ENCODE measurements at places on chromosomes 5 and 9.

DNA sequence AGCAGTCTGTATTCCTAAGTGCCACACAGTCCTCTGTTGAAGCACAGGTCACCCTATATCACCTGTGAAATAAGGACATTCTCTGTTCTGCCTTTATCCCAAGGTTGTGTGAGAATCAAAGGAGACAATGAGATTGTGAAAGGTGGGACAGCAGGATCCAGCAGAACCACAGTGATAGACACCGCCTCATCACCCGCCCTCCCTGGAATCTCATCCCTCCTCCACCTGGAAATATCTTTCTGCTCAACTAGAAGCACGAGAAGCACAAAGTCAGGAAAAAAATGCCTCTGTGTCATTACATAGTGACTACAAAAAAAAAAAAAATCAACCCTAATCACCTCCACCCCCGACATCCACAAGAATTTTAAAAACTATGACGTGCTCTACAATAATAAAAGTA, 32.3 kb downstream of the KLHL3 start:
- DNase-seq, result no peak

- DNase-seq, result no peak
Measured at GRCh38 chr5:100913298-100913697, 10.2 kb upstream of the ST8SIA4 start.

DNA sequence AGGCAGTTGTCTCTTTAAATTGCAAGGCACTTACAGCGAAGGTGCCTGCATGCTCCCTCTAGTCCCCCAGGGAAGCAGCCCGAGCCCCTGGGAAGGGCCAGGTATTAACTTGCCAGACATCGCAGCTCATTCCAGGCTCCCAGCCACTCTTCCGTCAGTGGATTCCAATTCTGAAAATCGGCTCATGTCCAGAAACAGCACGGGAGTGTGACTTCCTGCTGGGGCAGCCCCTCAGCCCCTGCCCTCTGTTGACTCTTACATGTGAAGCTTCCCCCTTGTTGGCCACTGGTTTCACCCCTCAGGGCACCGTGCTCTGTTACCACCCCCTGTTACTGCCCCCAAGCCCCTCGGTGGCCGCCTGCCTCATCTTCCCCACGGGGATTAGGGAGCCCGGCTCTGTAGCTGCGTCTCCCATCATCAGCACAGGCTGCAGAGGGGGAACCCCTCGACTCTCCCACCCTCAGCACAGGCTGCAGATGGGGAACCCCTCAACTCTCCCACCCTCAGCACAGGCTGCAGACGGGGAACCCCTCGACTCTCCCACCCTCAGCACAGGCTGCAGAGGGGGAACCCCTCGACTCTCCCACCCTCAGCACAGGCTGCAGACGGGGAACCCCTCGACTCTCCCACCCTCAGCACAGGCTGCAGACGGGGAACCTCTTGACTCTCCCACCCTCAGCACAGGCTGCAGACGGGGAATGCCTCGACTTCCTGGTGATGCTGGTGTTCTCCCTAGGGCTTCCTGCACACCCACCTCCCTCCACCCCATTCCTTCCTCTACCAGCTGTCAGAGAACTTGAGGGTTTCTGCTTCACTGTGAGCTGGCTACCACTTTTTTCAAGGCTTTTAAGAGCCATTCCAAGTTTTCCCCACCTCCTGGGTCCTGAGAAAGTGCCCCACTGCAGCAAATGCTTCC, 11.1 kb upstream of the CACNA1B start:
- DNase-seq, result no peak

DNA sequence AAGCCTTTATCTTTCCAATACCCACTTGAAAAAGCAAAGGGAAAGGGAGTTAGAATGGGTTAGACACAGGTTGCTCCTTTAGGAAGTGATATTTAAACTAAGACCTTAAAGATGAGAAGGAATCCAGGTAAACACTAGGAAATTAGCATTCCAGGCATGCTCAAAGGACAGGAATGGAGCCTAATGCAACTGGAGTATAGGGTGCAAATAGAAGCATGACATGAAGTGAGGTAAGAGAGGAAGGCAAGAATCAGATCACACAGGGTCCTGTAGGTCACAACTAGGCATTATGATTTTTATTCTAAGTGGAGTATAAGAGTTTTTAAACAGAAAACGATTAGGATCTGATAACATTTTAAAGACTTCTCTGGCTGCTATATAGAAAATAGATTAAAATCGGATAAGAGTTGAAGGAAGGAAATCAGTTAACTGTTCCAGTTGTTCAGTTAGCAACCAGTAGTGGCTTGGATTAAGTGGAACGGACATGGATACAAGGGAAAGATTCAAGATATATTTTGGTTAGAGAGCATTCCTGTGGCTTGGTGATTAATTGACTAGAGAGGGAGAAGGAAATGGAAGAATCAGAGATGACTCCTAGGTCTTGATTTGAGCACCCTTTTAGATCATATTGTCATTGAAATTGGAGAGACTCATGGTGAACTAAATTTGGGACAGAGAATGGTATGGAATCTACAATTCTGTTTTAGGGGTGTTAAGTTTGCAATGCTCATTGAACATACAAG, 95.9 kb downstream of the FBXO4 start:
- no peak for DNase-seq

GRCh38 chr5:170857066-170857465, 4.8 kb upstream of the RANBP17 start:
- DNase-seq, result no peak

DNA sequence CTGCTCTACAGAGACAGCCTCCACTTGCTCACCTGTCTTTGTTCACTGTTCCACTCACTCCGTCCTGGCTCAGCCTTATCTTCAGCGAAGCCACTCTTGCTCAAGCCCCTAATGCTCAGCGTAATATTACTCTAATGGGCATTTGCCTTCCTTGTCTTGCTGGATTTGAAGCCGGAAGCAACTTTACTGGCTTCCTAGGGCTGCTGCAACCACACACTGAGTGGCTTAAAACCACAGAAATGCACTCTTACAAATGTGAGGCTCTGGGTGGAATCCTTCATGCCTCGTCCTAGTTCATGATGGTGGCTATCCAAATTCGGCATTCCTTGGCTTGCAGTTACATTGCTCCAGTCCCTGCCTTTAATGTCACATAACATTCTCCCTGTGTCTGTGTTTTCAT, 85.5 kb upstream of the MARCHF11 start:
- no peak for DNase-seq

GRCh38 chr5:154647114-154647760, 107.9 kb upstream of the LARP1 start:
- DNase-seq, result no peak

DNA sequence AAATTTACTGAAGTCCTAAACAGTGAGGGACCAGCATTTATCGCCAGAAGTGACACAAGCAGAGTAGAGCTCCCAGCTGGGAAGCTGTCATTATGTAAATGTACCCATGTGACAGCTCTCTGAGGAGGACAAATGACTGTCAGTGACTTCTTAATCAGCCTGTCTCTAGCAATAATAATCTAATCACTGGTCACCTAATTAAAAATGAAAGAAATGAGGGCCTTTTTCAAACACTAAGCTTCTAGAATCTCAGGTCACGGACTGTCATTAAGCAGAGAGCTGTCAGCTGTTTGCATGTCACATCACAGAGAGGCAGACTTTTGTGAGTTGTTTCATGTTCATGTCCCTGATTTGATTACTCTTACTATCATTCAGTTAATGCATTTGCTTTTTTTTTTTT, 77.9 kb upstream of the FBXL17 start:
- DNase-seq, result no peak

- DNase-seq, result no peak
Measured at GRCh38 chr9:4238522-4238921, 61.3 kb downstream of the GLIS3 start.

- no peak for DNase-seq
Measured at GRCh38 chr5:107376546-107377276, 294.0 kb downstream of the EFNA5 start.

- DNase-seq, result peak; percentile 99
Measured at GRCh38 chr5:83354958-83355357, 116.6 kb upstream of the VCAN start.

DNA sequence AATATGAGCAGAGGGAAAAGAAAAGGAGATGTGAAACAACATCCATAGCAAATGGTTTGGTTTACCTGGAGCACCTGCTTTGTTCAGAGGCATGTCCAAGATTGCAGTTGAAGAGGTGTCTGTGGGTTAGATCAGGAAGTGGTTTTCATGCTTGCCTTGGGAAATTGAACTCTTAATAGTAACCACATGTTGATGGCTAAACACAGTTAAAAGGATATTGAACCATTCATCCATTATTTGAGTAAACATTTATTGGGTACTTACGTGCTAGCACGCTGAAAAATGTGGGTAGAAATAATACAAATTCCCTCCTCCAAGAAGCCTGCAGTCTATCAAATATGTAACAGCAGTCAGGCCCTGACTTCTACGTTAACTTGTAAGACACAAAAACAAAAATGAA, 235.7 kb upstream of the TNC start:
- DNase-seq, result no peak

- DNase-seq, result no peak
Measured at GRCh38 chr5:135711911-135712310, 122.6 kb upstream of the SLC25A48 start.

Data from iPS DF 19.7 (cell line).